Suppressor macrophage treated with lipopolysaccharide for 4 hours (primary cell): ENCODE measurements at places on chromosomes 1 and 21.
A peak's percentile ranks its signal among the peaks of the same experiment; 100 is the strongest.

- DNase-seq = peak; percentile 57
Measured at GRCh38 chr1:19390901-19391595, 78.9 kb downstream of the SLC66A1 start.

DNA sequence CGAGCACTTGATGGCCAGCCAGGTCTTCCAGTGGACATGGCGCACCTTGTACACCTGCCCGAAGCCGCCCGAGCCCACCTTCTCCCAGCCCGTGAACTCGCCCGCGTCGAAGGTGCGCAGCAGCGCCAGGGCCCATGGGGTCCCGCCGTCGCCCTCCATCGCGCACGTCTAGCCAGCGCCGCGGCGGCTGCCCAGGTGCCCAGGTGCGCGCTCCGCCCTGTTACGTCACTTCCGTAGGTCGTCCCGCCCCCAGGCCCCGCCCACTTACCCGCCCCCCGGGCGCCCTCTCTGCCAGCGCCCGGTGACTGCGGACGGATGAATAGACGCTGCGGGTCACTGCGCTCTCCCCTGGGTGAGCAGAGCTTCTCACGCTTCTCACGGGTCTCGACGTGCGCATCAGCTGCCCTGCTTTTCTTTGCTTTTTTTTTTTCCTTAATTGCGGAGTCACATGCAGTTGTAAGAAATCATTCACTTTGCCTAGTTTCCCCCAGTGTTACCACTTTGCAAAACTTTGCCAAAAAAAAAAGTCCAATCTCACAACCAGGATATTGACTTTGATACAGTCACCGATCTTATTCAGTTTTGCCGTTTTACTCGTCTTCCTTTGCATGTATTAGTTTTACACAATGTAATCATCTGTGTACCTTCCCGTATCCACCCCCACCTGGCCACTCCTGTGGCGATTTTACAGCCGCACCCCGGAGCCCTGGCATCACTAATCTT lies at the start of gene RIPK4:
Gene RIPK4, minus strand, starts transcription at position 170 of the 723 bp plus-strand sequence. Its CDS starts 11 bp downstream, at position 159.
- DNase-seq = peak; percentile 21

GRCh38 chr1:113423826-113424225 lies 33.5 kb downstream of the MAGI3 start:
- no peak for DNase-seq

GRCh38 chr1:62407398-62408009 lies 29.3 kb upstream of the USP1 start:
- DNase-seq = peak; percentile 77

- DNase-seq = no peak
Measured at GRCh38 chr1:14071581-14071980, 371.6 kb downstream of the PRDM2 start.

DNA sequence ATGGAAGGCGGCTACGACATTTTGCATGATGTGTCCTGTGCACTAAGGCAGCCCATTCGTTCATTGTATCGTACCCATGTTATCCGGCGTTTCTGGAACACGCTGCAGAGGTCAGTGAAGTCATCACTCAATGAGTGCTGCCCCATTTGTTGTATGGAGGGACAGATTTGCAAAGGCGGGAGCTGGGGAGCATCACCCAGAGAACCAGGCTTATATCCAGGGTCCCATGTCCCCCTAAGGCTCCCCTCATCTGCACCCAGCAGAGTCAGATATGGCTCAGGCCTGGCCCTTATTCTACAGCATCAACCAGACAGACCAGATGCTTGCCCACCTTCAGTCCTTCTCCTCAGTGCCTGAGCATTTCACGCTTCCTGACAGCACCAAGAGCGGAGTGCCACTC lies 31.2 kb downstream of the SZT2 start:
- no peak for DNase-seq

- no peak for DNase-seq
Measured at GRCh38 chr1:224753491-224753890, 137.4 kb downstream of the CNIH3 start.

DNA sequence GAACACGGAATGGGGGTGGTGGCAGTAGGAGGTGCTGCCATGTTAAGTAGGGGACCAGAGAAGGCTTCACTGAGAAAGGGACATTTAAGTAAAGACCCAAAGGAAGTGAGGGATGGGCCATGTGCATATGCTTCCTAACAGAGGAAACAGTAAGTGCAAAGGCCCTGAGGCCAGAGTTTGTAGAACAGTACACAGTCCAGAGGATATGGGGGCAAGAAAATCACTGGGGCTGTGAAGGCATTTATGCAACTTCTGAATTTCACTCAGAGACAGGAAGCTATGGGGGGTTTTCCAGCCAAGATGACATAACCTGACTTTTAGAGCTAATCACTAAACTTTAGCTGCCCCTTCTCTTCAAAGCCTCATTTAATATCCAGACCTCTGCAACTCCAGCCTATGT lies 202.5 kb upstream of the EDN2 start:
- peak; percentile 61 for DNase-seq

GRCh38 chr21:45747802-45748445 lies 104.4 kb downstream of the PCBP3 start:
- no peak for DNase-seq

DNA sequence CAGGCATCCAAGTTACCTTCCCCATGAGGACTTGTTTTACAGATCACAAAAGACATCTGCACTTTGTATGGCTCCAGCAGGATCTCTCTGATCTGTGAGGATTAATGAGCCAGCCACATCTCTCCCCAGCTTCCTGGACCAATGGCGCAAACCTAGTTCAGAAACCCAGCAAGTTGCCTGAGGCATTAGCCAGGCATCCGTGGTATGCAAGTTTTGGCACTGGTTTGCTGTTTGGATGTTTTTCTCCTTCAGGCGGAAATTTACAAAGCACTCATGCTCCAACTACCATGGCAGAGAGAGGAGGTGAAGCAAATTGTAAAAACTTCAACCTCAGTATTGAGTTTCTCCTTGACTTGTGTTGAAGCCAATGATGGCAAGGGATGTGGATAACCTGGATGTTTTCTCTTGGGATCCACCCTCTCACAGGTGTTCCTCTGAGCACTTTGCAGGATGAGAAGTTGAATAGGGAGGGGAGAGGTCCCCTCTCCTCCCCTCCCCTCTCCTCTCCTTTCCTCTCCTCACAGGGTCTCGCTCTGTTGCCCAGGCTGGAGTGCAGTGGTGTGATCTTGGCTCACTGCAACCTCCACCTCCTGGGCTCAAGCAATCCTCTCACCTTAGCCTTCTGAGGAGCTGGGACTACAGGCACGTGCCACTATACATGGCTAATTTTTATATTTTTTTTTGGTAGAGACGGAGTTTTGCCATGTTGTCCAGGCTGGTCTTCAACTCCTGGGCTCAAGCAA lies 25.6 kb upstream of the ENO1 start:
- DNase-seq = no peak
